AG08395 (cell line): ENCODE measurements at places on chromosomes 3 and 15.

- no peak for DNase-seq
These were observed 215.2 kb upstream of the SGO1 start for GRCh38 chr3:20401253-20401652.

DNA sequence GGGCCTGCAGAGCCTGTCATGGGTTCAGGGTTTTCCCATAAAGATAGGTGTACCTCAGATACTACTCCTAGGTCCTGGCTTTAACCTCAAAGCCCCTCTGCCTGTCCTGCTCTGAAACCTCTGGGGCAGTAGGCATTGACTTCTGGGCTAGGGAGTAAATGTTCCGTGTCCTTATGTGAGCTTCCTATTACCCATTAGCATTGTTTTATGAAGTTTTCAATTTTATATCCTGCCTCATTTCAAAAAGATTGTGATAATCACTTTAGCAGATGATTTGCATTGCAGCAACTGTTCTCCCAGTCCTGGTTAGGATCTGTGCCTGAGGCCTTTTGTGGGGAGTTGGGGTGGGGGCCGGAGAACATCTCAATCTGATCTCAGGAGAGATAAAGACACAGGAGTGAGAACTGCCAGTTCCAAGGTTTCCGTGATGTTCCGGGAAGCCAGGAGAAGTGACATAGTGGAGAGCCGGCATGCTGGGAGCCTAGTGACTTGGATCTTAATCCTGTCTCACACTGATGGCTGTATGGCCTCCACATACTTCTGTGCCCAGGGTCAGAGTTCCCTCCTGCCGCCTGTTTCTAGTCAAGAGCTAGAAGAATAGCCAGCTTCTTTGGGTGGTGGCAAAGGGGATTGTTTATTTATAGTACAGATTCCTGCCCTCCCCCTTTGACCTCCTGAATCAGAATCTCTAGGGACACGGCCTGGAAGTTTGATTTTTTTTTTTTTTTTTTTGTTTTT, 10.6 kb downstream of the TPM1 start:
- DNase-seq: no peak

DNA sequence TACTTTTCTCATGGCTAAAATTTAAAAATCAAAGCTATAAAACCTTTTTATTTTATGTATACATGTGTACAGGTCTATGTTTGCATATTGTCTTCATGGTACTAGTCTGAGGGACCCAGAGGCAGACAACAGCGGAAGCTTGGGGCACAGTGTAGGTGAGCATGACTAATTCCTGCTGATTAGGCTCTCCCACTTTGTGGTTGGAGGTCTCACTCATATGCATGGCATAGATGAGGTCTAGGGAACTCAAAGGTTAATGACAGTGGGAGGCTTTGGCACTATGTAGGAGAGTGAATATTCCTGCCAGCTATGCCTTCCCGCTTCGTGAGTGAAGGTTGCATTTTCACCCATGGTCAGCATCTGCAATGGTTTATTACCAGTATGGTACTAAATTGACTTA, 47.5 kb upstream of the AADACL2 start:
- no peak for DNase-seq

GRCh38 chr3:88298189-88298588, 148.4 kb downstream of the C3orf38 start:
- no peak for DNase-seq

DNA sequence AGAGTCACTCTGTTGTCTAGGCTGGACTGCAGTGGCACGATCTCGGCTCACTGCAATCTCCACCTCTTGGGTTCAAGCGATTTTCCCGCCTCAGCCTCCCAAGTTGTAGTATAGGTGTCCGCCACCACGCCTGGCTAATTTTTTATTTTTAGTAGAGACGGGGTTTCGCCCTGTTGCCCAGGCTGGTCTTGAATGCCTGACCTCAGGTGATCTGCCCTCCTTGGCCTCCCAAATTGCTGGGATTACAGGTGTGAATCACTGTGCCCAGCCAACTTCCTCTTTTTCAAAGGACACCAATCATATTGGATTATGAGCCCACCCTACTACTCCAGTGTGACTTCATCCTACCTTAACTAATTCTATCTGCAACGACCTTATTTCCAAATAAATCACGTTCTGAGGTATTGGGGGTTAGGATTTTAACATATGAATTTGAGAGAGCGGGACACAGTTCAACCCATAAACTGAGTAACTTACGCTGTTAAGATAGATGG, 3.2 kb downstream of the ISG20 start:
- DNase-seq: no peak

GRCh38 chr3:43540624-43541023, 81.2 kb downstream of the ANO10 start:
- DNase-seq: peak; percentile 35

- DNase-seq: no peak
These were observed 6.4 kb upstream of the ERICH6 start for GRCh38 chr3:150710097-150710496.

DNA sequence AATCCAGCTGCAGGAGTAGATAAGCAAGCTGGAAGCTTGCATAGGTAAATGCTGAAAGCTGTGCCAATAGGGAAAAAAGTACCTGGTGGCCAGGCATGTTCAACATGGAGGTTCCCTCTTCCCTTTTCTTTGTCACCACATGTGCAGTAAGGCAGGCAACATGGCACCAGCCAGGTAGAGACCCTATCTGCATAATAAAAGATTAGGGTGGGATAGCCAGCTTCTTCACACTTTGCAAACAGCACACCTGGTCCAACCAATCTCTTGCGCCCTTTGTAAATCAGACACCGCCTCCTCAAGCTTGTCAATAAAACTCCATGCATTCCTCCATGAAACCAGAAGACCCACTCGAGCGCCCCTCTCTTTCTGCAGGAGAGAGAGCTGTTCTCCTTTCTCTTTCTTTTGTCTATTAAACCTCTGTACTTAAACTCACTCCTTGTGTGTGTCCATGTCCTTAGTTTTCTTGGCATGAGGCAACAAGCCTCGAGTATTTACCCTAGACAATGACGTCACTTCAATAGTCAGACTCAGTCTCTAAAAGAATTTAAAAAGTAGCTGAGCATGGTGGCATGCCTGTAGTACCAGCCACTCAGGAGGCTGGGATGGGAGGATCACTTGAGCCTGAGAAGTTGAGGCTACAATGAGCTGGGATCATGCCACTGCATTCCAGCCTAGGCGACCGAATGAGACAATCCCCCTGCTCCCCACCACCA, 256.3 kb downstream of the SCAPER start:
- DNase-seq: no peak

DNA sequence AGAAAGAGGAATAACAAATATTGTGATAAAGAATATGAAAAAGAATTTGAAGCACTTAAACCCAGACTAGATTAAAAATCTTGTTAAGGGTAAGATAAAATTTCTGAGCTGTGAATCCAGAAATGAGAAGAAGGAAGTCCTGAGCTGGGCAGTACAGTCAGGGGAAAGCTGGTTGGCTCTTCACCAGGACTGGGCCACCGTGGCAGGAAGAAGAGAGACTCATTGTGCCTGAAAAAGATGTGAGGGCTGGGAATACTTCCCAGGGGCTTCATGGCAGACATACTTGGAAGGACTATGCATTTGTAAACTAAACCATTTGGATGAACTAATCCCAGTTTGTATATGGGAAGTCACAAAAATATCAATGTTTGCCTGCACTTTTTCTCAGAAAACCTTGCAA, 28.5 kb upstream of the MYO5C start:
- DNase-seq: no peak

DNA sequence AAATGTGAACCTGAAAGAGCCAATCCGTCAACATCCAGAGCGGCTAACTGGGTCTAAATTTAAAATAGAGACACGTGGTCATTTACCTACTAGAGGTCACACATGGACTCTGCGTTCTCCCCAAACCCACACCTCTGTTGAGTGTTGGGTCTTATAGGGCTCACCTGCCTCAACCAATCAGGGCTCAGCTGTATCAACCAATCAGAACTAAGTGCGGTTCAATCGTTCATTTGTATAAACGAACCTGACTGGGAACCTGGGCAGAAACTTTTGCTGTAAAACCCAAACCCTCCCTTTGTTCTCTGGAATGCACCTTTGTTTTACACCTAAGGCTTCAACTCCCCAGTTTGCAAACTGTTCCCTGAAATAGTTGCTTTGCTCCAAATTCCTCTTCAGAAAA, 8.9 kb downstream of the DNAAF4 start:
- no peak for DNase-seq

- DNase-seq: no peak
These were observed 320.9 kb downstream of the ERC2 start for GRCh38 chr3:56147354-56147753.

- DNase-seq: no peak
These were observed 3.0 kb upstream of the PLCH1 start for GRCh38 chr3:155747946-155748290.

GRCh38 chr3:157857440-157857839, 248.8 kb downstream of the SHOX2 start:
- DNase-seq: no peak

GRCh38 chr3:133256787-133257483, 142.9 kb upstream of the BFSP2 start:
- DNase-seq: no peak

- no peak for DNase-seq
These were observed 8.8 kb downstream of the STARD9 start for GRCh38 chr15:42584031-42584765.

DNA sequence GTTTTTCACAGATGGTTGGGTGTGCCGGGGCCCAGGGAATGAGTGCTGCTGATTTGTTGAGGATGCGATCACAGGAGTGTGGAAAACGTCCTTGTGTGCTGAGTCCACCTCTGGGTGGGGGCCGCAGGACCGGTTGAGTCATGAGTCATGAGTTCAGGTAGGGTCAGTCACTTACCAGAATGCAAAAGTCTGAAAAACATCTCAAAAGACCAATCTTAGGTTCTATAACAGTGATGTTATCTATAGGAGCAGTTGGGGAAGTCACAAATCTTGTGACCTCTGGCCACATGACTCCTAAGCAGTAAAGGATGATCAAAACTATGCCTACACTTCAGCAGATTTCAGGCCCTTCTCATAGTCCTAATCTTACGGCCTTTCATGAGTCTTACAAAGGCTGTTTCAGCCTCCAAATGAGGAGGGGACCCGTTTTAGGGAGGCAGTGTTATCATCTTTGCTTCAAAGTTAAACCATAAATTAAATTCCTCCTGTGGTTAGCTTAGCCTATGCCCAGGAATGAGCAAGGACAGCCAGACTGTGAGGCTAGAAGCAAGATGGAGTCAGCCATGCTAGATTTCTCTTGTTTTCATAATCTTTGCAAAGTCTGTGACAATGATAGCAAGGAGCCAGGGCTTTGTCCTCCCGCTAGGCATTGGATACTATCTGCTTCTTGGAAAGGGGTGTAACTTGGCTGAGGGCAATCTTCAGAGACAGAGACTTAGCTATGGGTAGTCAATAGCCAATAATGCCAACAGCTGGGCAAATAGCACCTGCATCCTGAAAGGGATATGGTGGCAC, 30.6 kb upstream of the PIAS1 start:
- no peak for DNase-seq

GRCh38 chr3:180000500-180000899, 36.2 kb downstream of the PEX5L start:
- DNase-seq: no peak
